Fibroblast of upper back skin (primary cell): ENCODE measurements at places on chromosomes 2 and 18.

DNA sequence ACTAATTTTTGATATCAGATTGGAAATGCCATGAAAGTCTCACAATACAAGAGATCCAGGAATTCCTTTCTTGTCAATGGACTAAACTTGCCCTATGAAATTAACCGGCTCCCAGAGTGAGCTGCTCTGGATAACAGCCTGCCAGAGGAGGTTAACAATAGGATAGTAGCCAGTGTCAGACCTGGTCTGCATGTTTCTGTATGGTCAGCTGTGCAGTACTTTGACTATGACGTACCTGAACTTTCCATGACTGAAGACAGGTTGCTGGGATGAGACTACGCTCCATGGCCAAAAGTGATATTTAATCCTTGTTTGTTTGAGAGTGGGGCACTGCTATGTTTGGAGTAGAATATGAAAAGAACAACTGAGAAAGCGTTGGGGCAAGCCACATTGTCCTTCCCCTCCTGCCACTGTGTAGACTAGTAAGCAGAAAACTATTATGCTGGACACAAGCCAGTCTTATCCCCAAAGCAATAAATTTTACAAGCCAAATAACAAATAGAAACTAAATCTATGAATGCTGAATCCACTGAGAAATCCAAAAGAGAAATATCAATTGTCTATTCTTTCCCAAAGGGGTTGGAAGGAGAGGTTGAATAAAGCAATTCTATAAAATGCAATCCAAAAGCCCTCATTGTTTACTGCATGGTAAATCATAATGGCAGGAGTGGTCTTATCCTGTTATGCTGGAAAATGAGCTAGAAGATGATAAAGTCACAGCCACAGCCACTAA is 115.5 kb upstream of the CYP26B1 start:
- DNase-seq = peak; percentile 13

DNA sequence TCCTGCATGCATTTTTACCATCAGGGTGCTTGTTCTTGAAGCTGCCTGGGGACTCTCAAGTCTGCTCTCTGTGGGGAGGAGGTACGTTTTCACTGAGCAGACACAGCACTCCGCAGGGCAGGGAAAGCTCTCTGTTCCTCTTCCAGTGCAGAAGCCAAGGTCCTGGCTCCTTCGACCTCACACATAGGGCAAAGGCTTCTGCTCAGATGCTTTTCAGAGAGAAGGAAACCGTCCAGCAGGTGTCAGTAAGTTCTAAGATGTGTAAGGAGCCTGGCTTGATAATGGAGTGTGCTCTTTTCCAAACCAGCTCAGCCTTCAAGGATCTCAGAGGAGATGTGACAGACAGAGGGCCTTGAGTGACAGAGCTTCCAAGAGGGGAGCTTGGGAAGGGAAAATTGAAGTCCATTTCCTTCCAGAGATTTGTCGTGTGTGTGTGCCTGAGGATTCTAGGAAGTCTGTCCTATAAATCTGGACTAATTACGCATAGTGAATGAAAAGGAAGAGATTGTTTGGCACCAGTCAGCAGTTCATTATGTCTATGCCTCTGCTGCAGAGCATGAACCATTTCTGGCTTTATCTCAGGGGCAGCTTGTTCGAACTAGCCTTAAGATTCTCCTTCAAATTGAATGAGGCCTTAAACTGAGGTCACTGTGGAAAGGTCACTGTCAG is 67.3 kb upstream of the UPP2 start:
- peak; percentile 67 for DNase-seq

GRCh38 chr18:23311351-23312121 is 141.6 kb upstream of the RIOK3 start:
- DNase-seq = peak; percentile 96

DNA sequence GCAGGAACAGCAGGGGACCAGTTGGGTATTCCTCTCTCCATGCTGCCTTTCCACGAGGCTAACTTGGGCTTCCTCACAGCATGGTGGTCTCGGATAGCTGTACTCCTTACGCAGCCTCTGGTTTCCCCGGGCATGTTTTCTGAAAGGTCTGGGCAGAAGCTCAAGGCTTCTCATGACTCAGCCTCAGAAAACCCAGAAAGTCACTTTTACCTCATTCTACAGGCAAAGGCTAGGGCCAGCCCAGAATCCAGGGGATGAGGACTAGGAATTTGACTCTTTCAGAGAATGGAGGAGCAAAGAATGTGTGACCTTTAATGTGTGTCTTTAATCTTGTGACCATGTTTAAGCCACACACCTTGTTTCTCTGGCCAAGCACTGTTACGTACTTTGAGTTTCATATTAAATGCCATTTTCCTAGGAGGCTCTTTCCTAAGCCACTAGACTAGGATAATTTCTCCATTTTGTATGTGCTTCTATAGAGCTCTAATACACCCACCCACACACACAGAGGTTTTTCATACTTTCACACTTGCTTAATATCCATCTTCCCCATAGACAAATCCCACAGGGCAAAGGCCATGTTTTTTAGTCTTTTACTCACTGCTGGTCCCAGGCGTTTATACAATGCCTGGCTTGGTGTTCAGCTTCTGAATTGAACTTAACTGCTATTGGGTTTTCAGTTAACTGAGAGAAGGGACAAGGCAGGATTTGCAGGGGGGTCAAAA is 77.3 kb downstream of the LONRF2 start:
- DNase-seq = peak; percentile 48

DNA sequence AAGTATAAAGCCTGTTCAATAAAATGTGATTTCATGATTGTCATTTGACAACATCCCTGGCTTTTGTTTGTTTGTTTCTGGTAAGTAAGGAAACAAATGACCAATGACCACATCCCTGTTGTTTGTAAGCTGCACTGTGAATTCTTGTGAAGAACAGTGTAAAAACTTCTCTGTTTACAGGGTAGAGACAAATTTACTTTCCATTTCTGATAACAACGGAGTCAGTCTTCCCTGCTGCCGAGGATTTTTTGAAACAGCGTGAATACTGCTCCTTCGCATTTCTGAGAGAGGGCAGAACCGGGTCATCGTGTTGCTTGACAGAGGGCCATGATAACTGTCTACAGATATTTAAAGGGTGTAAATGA is 38.4 kb upstream of the CTAGE1 start:
- no peak for DNase-seq

- peak; percentile 24 for DNase-seq
Observed at GRCh38 chr2:6975988-6976387, 58.8 kb downstream of the RNF144A start.
